ENCODE measurements at places on chromosomes 2 and 18.

DNA sequence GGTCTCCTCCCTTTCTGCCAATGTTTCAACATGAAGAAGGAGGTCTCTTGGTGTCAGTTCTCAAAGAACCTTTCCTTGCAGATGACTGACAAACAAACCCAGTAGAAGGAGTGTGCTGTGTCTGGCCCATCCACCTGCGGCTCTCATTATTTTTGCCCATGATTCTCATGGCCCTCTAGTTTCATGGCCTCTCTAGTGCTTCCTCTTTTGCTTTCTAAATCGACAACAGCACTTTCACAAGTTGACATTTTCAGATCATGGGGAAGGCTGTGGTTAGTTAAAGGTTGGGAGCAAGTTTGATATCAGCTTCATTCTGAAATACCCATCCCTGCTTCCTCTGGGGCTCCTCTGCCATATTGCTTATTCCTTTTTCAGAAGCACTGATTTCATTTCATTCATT lies 805.2 kb downstream of the SLC4A3 start:
- no peak for DNase-seq

GRCh38 chr2:224731665-224732064 lies 15.5 kb upstream of the CCDC195 start:
- DNase-seq = no peak

DNA sequence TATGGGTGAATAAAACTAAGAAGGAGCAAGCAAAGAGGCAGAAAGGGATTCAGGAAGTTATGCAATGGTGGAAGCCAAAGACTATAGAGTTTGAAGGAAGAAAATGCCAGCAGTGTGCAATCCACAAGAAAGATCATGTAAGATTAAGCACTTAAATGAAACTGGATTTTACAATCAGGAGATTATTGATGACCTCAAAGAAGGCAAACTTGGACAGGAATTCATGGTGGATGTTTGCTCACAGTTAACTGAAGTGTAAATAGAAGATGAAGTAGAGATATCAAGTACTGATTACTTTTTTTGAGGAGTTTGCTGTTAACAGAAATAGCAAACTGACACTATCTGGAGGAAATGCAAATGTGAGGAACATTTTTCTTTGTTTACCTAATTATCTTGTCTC lies 308.9 kb downstream of the RND3 start:
- DNase-seq = no peak

DNA sequence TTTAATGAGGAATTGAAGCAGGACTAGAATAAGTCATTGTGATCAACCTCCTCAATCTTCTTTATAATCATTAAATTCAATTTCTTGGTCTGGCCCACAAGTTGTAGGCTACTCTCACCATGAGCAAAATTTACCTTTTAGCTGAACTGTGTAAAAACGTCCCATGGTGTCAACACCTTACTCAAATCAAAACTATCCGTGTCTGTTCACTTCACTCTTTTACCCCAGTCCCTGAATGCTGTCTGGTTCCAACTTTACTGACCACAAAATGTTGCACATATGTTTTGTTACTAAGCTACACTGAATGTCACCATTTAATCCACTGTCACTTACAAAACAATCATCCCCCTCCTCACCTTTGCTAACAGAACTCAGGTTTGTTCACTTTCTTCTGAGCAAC lies 951.6 kb upstream of the SLC39A10 start:
- DNase-seq = no peak

DNA sequence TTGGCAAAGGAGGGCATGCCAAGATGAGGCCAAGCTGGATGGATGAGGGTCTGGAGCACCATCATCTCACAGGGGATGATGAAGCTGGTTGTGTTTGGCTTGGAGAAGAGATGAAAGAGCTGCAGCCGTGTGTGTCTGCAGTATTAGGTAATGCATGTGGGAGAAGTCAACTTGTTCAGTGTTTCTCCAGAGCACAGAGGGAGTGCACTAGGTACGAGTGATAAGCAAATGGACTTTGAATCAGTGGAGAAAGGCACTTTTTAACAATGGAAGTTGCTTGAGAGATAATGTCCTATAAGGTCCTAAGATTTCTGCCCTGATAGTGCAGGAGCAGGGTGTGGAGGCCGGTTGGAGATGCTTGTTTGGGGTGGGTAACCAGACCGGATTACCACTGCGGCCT lies 36.0 kb downstream of the SLC14A2 start:
- no peak for DNase-seq

DNA sequence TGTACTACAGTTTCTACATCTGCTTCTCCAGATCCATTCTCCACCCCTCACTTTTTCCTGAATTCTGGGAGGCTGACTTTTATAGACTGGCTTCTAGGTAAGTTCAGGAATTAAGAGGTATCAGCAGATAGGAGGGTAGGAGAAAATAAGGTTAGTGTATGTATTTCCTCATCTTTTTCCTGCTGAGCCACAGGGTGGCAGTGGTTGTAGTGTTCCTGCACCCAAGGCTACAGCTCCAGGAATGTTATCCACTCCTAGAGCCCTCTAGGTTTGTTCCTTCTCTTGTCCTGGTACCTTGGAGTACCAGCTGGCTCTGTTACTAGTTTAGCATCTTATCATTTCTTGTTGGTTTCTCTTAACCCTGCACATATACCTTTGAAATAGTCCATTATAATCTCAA lies 40.7 kb upstream of the C2orf66 start:
- peak; percentile 58 for DNase-seq

DNA sequence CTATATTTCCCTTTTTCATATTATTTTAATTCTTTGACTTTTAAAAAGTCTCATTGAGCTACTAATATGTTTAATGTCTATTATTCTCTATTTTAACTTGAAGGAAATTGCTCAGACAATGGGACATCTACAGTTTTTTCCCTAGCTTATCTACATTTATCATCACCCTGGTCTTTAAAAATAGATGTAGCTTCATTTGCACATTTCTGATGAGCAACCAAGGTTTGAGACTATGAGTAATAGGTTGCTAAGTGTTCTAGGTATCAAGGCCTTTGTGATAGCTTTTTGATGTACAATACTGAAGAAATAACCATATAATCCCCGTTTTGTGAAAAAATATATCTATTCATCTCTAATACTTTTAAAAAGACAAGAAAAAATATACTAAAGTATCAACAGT lies 47.0 kb downstream of the STAT4 start:
- no peak for DNase-seq

DNA sequence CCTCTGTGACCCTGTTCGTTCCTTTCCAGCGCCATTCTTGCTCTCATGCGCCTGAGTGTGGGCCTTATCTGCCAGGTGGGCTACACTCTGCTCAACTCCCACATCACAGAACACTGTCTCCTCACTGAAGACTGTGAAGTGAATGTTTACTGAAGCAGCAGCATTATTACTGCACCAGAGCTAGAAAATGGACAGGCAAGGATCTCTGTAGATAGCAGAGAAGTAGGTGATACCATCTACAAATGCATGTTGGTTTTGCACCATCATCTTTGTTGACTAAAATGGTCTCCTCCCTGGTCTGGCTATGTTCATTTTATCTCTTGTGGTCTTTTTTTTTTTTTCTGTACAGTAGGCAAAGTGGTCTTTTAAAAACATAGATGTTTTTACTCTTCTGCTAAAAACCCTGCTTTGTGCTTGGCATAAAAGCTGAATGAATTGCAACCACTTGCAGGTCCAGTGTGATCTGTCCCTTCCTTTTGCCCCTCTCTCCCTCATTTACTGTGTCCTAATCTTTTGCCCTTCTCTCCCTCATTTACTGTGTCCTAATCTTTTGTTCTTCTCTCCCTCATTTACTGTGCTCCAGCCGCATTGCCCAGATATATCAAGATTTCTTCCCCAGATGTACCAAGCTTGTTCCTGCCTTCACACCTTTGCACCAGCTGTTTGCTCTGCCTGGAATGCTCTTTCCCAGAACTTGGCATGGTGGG lies 35.4 kb downstream of the BABAM2 start:
- no peak for DNase-seq

- no peak for DNase-seq
Observed at GRCh38 chr2:121408641-121409040, 122.0 kb upstream of the RNU4ATAC start.
